ENCODE measurements at places on chromosomes 3 and 15. TPM values are rescaled to one million over a fixed set of nuclear protein-coding genes. Genes with fewer than 3 reads are reported as not detected.

The VGLL3 gene
- 6.4 TPM for total RNA-seq

The ZNF860 gene
- not detected for total RNA-seq

The RASGRP1 gene
- total RNA-seq, result 0.44 TPM

The GOLGA6A gene
- not detected for total RNA-seq
